Fibroblast of upper back skin (primary cell): ENCODE measurements at places on chromosomes 16 and 17.

GRCh38 chr17:49587366-49588073 is 11.8 kb downstream of the NXPH3 start:
- DNase-seq = no peak

GRCh38 chr17:72344613-72345012 is 223.8 kb downstream of the SOX9 start:
- DNase-seq = no peak

DNA sequence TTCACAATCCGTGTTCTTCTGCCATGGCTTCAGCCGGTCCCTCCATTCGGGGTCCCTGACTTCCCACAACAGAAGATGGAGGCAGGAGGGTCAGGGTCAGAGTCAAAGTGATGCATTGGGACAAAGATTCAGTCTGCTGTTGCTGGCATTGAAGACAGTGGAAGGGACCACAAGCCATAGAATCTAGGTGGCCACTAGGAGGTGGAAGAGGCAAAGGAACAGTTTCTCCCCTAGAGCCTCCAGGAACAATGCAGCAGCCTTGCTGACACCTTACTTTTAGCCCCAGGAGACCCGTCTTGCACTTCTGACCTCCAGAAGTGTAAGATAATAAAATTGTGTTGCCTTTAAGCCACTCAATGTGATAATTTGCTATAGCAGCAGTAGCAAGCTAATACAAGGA is 55.9 kb downstream of the MFSD11 start:
- peak; percentile 18 for DNase-seq

- DNase-seq = peak; percentile 62
Measured at GRCh38 chr17:76384987-76385891, 830 bp downstream of the SPHK1 start.

DNA sequence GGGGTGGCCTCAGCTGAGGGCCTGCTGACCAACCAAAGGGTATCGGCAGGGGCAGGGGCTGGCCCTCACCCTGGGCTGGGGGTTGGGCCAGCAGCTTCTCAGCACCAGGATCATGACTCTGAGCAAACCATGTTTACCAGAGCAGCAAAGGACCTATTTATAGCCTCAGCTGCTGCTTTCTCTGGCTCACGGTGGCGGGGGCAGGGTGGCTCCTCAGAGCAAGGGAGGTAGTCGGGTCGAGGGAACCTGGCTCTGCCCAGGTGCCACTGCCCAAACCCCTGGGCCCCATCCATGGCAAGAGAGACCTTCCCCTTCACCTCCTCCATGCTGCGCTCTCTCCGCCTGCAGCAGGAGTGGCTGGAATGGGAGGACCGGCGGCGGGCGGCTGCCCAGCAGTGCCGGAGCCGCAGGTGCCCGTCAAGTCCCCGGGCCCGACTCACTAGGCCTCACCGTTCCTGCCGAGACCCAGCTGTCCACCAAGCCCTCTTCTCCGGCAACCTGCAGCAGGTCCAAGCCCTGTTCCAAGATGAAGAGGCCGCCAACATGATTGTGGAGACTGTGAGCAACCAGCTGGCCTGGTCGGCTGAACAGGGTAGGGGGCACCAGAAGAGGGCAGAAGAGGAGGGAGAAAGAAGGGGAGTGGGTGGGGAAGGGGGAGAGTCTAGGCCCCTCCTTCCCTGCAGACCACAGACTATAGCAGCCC is at the start of gene ASB16:
Gene ASB16 (plus strand): TSS at position 206 of the 703 bp plus-strand sequence. CDS start 86 bp downstream, at position 292.
- no peak for DNase-seq

- peak; percentile 23 for DNase-seq
Measured at GRCh38 chr16:4660454-4661007, 32.8 kb upstream of the NUDT16L1 start.

GRCh38 chr17:2050300-2051060 is 4.4 kb upstream of the HIC1 start:
- DNase-seq = peak; percentile 69
